ENCODE measurements at places on chromosomes 4 and X.

- ATAC-seq = no peak
Observed at GRCh38 chrX:14030174-14030530, 460 bp upstream of the GEMIN8 start.

DNA sequence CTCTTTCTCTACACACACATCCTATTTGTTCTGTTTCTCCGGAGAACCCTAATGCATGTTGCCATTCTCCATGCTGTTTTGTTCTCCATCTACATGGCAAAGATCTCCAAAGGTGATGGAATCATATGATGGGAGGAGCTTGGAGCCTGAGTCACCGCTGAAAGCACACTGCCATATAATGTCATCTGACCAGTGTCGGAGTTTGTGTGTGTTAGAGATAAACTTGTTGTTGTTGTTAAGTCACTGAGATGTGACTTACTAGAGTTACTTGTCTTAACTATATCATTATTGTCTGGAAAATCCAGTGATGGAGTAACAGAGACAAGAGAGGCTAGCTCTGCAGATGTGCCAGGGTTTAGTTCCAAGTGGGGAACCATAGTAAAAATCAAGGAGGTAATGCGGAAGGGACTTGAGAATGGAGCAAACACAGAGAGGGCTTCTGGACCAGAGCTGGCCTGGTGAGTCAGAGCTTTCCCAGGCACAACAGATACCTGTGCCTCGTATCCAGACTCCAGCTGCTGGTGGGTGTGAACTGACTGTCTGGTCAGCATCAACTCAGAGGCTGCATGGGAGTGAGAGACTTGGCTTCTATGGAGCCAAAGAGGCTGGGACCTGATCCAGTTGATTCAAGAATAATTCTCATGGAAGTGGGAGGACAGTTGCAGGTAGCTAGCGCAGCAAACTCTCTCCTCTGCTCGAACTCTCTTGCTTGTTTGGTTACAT lies 30.6 kb upstream of the CCKAR start:
- ATAC-seq = no peak

DNA sequence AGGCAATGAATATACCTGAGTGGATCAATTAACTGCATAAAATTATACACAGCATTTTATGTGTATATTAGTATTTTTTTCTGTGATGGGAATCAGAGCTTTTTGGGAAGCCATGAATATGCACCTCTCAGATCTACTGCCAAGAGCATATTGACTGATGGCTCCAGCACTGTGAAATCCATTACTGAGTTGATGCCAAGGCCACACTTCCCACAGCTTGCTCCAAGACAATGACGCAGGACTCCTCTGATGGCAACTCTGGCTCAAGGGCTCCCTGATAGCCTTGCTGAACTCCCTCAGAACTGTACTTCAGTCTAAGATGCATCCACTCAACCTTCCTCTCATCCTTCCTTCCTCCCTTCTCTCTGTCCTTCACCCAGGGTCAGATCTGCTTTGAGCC lies 82.7 kb downstream of the OTC start:
- no peak for ATAC-seq

DNA sequence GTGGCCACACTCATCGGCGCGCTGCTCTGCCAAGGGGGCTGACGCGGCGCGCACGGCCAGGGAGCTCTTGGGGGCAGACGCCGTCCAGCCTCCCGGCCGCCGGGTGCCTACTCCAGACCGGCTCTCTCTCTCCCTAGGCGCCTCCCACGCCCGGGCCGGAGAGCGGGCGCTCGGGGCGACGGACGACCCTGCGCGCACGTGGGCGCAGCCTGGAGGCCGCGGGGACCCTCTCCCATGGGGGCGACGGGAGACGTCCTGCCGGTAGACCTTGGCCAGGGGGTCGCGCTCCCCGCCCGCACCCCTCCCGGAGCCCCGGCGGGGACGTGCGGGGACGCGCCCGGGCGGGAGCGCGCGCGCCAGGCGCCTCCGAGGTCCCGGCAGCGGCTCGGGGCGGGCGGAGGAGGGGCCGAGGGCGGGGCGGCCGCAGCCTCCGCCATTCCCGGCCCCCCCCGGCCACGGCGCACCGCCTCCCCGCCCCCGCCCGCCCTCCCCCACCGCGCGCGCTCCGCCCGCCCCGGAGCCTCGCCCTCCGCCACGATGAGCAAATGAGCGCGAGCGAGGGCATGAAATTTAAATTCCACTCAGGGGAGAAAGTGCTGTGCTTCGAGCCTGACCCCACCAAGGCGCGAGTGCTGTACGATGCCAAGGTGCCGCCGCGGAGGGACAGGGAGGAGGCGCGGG lies at the start of gene MSL3:
MSL3 (plus strand) TSS at position 519 of the 681 bp plus-strand sequence; CDS start at position 546, 27 bp downstream.
- ATAC-seq = peak; percentile 81

- peak; percentile 68 for ATAC-seq
Observed at GRCh38 chr4:154743683-154744340, at the start of gene LRAT. Gene LRAT (plus strand): TSS chr4:154744000. CDS start chr4:154744327, 327 bp downstream.

Data from gastroesophageal sphincter (tissue), 4 donors.